Hypothalamus (tissue), 51 donors: ENCODE measurements at places on chromosomes 2 and 18.

DNA sequence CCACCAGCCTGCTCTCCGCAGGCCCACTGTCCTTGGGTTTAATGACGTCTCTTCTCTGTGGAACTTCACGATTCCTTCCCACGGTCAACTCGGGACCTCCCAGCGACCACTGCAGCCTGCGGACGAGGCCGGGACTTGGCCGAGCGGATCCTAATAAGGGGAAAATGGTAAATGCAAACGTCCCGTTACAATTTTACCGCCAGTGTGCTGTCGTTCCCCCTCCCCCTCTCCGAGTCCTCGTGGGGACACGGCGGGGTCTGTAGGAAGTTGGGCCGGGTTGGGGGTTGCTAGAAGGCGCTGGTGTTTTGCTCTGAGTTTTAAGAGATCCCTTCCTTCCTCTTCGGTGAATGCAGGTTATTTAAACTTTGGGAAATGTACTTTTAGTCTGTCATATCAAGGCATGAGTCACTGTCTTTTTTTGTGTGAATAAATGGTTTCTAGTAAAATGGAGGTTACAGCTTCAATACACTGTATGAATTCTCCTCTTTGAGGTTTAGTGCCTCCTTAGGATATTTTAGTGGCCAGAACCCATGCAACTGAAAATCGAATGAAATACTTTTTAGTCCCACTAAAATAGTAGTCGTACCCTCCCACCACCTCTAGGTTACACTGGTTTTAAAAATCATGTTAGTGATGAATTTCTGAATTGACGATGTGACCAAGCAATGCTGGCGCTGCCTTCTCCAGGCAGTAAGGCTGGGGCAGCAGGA is 2.3 kb downstream of the HOXD11 start:
- no peak for DNase-seq

DNA sequence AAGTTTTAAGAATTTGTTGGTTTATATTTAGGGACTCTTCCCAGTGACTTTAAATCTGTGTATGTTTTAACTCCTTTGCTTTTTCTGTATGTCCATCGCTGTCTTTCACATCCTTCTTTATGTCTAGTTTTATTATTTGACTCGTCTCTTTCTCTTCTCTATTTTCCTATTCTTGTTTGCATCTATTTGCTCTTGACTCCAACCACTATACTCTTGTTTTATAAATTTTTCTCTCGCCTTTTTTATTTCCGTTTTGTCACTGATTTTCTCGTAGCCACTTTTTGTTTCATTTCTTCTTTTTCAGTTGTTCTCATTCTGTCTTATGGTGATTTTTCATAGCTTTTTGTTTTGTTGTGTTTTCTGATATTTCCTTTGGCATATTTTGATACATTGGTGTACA is 170.5 kb upstream of the NETO1 start:
- no peak for DNase-seq

DNA sequence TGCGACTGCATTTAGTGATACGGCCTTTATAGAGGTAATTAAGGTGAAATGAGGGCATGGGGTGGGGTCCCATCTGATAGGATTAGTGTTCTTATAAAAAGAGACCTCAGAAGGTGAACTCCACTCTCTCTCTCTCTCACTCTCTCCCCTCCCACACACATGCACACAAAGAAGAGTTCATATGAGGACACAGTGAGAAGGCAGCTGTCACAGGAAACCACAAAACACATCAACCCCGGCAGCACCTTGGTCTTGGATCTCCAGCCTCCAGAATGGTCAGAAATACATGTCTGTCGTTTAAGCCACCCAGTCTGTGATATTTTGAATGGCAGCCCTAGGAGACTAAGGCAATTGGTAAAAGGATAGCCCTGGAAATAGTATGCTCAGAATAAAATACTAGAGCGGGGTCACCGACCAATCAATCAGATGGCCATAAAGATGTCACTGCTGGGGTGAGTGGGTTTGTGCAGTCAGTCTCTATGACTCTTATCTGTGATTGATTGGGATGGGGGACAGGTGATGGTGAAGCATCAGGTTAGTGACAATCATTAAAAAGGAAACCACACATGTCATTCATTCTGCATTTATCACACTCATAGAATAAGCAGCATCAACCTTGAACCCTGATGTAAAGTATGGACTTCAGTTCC is 118.9 kb upstream of the POU3F3 start:
- DNase-seq: no peak

DNA sequence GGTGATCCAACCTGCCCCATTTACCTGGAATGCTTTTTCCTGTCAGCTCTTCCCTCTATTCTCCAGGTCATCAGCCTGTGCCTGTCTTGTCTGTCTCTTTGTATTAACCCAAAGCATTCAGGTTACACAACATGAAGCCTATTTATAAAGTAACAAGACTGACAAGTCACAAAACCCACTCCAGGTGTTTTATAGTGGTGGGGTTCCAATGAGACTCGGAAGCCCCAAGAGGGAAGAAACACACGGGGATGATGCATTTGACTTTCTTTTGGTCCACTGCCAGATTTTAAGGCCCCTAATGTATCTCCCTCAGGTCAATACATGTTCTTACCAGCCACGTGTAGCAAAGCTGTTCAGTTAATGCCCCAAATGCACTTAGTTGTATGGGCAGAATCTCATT is 27.5 kb downstream of the TGFA start:
- DNase-seq: no peak

DNA sequence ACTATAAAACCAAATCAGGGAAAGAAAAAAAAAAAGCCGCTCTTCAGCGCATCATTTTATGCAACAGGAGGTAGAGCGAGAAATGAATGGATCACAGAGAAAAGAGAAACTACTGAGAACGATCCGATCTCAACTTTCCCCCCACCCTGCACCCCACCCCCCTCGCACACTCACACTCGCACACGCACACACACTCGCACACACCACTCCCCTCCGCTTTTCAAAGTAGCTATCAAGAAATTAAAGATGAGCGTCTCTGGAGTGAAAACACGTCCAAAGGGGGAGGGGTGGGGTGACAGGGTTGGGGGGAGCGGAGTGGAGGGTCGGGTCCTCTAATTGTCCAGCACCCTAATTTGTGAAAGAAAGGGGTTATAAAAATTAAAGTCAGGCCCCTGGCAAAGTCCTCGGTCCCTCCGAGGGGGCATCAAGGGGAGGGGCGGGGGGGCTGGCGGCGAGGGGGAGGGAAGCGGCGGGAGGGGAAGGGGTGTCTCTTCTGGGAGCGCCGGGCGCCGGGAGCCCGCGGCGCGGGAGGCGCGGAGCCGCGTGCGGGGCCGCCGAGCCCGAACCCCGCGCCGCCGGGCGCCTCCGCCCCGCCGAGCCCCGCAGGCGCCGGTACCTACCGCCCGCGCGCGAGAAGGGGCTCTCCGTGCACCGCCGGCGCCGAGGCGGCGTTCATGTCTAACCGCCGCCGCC is 428 bp downstream of the TCF4 start:
- DNase-seq: peak; percentile 24

DNA sequence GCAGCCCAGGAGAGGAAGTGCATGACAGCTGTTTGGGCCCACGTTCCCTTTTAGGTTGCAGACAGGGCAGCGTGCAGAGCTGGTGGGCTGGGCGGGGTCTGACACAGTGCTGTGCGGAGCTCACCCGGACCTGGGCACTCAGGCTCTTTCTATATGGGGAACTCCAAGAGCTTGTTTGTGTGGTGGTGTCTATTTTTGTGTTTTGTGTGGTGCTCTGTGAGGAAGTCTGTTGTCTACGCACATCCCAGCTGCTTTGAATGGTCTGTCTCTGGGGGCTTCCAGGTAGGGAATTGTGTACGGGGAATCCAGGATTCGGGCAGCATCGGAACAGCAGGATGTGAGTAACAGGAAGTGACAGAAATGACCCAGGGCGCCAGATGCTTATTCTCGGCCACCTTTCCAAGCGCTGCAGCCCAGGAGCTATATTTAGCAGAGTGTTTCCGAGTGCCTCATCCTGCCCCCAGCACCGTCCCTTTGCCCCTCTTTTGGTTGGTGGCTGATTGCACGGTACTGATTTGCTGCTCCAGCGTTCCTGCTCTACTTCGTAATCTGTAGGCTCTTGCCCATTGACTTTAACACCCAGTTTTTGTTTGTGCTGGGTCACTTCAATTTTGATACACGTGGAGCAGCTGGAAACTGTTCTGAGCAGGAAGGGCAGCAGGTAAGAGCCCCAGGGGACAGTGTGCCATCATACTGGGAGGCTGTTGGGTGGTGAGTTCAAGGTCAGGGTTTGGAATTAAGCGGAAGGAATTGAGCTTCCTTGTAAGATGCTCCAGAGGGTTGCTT is 64.7 kb downstream of the DGKD start:
- no peak for DNase-seq

DNA sequence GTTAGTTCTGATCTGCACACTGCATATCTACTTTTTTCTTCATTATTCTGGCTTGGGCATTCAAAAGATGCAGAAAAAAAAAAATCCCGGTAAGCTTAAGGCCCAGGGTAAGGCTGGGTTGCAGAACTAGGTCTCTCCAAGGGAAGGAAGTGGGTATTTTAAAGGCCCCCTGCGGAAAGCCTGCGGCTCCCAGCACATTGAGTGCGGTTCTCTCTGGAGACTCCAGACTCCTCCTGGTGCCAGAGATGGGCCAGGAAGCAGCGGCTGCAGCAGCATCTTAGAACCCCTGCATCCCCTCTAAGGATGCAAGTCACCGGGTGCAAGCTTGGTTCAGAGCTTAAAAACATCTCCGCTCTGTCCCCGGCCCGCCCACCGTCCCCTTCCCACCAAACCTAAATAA is 49.5 kb downstream of the TGIF1 start:
- DNase-seq: no peak

DNA sequence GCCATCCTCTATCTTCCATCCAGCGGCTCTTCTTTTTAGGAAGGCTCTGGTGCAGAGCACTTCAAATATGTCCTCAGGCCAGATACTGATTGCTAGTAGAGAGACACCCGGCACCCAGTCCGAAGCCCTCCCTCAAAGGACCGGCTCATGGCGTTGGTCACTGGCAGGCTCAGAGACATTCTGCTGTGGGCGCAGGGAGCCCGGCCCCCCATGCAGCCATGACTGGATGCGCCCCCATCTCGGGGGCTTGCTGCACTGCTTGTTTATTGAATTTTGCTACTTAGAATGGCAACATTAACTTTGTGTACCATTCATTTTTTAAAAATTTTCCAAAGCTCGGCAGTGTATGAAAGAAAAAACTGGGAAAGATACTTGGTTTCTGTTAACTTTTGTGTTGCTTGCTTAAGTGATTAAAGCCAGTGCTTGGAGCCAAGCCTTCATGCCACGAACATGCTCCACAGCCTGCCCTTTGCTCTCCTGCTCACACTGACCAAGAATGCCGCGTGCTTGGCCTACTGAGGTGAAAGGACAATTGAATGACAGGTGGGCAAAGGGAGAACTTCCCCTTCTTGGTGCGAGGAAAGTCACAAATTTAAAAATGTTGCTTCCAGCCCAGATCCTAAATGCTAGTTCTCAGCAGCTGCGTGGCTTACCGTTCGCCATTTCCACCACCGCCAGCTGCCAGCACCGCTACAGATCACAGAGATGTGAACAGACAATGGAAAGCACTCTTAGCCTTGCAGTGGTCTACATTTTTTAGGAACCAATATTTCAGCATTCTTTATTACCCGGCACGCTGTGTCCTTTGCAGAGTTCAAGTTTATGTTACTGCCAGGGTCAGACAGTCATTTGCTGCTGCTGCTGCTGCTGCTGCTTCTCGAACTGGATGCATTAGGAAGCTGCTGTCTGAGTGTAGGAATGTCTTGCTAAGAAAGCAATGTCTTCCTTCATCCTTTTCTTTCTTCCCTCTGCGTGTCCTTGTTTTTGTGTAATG is 76.7 kb downstream of the FAM210A start:
- no peak for DNase-seq
